ENCODE measurements at places on chromosomes 11 and 22. TPM values are rescaled to one million over a fixed set of nuclear protein-coding genes. Genes with fewer than 3 reads are reported as not detected.

Gene RHOD
- total RNA-seq = 0.50 TPM

Gene GAL
- total RNA-seq = 8.4 TPM

GRCh38 chr11:85947431-85948272 is 92.5 kb downstream of the CCDC83 start:
- peak overlapping the region; percentile 89 for H3K27ac ChIP-seq
- no peaks in the 10 kb centered on the region for H3K27me3 ChIP-seq
- H3K36me3 ChIP-seq = peaks cover 21% of the 10 kb centered on the region
- H3K4me1 ChIP-seq = peaks cover 41% of the 10 kb centered on the region
- DNase-seq = peak; percentile 42

DNA sequence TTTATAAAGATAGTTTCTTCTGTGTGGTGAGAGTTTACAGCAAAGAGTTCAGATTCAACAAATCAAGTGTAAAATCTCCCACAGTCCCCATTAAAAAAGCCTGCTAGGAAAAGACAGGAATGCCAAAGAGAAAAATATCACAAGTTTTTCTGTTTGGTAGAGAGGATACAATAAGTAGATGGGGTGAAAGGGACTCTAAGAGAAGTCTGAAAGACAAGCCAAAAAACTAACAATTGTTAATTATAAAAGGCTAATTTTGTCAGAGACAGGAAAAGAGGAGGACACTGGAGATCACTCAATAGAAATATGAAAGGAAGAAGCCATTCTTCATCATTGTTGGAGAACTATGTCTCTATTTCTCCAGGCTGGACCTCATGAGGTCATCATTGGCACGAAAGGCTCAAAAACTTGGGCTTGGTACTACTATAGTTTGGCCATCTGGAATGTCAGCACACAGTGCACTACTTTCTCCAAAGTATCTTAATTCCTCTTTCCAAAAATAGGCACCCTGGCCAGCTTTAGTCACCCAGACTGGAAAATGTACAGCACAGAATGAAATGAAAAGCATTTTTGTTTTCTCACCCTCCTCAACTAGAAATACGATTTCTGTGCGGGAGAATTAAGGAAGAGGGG is 531 bp upstream of the SOX6 start:
- H3K36me3 ChIP-seq = no peaks in the 10 kb centered on the region
- no peak overlapping the region for H3K4me3 ChIP-seq
- DNase-seq = no peak
- H3K4me1 ChIP-seq = no peaks in the 10 kb centered on the region

GRCh38 chr11:84524422-84525051 is 1102.6 kb downstream of the DLG2 start:
- H3K27me3 ChIP-seq = no peaks in the 10 kb centered on the region
- no peak overlapping the region for H3K4me3 ChIP-seq
- no peaks in the 10 kb centered on the region for H3K4me1 ChIP-seq
- DNase-seq = no peak
- no peaks in the 10 kb centered on the region for H3K36me3 ChIP-seq

DNA sequence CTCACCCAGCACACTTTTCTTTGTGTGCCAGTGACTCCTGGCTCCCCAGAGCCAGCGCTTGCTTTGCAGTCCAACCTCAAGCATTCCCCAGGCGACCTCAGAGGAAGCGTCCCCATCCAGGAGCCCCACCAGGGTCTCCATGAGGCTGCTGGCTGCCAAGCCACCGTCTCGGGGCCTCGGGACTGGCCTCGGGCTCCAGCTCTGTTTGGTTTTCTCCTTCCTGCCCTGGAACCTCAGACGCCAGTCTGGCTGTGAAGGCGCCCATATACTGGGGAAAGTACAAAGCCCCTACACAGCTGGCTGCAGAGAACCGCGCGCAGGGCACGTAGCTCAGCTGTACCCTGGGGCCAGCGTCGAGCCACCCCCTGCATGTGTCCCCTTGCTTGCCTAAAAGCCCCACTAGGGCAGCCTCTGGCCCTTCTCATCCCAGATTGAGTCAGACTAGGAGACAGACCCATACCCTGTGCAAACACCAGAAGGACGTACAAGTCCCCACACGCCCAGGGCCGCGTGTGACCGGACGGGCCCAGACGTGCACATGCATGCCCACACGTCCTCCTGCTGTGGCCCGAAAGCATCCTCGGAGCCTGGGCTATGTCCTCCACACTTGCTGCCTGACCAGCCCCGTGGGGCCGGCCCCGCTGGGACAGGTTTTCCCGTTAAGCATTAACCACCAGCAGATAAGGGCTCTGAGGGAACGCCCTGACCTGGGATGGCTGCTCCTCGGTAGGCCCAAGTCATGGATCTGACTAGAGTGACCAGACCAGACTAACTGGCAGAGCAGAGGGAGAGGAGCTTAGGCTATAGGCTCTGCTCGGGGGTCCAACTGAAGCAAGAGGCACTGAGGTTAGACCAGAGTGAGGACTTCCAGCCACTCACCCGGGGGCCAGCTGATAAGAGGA is 4.2 kb upstream of the SYT8 start:
- no peak overlapping the region for H3K4me3 ChIP-seq
- no peak overlapping the region for H3K27ac ChIP-seq
- H3K27me3 ChIP-seq = peaks cover 3% of the 10 kb centered on the region
- no peaks in the 10 kb centered on the region for H3K4me1 ChIP-seq
- no peak for DNase-seq

DNA sequence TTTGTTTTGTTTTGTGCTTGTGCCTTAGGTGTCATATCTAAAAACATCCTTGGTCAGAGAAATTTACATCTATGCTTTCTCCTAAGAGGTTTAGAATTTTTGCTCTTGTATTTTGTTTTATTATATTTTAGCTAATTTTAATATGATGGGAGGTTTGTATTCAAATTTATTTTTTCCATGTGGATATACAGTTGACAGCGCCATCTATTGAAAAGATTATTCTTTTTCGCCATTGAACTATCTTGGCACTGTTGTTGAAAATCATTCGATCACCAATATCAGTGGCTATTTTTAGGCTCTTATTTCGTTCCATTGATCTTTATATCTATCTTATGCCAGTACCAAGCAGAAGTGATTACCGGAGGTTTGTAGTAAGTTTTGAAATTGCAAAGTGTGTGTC is 510.3 kb downstream of the BRD1 start:
- no peak overlapping the region for H3K4me3 ChIP-seq
- peaks cover 44% of the 10 kb centered on the region for H3K27me3 ChIP-seq
- H3K27ac ChIP-seq = no peak overlapping the region
- no peak for DNase-seq

DNA sequence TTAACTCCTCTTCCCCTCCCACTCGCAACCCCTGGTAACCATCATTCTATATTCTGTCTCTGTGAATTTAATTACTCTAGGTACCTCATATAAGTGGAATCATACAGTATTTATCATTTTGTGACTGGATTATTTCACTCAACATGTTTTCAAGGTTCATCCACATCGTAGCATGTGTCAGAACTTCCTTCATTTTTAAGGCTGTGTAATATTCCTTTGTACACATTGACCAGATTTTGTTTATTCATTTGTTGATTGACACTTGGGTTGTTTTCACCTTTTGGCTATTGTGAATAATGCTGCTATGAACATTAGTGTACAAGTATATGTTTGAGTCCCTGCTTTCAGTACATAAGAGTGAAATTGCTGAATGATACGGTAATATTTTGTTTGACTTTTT is 2.7 kb upstream of the GNB1L start:
- H3K27ac ChIP-seq = peak overlapping the region; percentile 49
- no peaks in the 10 kb centered on the region for H3K27me3 ChIP-seq
- no peak for DNase-seq
- peaks cover 28% of the 10 kb centered on the region for H3K36me3 ChIP-seq
